ENCODE measurements at places on chromosomes 7 and 10.

GRCh38 chr10:14253711-14254110 is 77.0 kb downstream of the FRMD4A start:
- DNase-seq, result no peak

DNA sequence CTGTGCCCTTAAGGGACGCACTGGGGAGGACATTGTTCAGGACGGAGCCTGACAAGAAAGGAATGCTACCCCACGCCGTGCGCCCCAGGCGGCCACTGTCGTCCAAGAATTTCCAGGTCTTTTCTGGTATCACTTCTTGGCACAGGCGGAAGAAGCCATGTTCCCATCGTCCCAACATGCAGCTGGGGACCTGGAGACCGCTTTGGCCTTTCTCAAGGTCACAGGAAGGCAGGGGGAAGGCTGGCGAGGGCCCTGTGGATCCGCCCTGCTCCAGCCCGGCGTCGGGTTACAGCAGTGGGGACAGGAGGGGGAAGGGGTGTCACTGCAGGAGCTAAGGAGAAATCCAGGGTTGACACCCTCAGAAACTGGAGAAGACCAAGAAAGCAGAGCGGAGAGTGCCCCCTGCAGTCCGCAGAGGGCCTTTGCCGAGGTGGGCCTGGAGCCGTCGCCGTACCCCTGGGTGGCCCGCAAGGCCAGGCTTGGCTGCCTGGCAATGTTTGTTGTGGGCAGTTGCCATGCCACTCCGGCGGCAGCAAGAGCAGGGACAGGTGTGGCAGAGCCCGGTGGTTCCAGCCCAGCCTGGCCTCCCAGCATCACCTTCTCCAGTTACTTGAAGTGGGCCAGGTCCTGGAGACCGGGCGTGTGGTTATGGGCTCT is 104.1 kb downstream of the LHPP start:
- DNase-seq, result peak; percentile 60

DNA sequence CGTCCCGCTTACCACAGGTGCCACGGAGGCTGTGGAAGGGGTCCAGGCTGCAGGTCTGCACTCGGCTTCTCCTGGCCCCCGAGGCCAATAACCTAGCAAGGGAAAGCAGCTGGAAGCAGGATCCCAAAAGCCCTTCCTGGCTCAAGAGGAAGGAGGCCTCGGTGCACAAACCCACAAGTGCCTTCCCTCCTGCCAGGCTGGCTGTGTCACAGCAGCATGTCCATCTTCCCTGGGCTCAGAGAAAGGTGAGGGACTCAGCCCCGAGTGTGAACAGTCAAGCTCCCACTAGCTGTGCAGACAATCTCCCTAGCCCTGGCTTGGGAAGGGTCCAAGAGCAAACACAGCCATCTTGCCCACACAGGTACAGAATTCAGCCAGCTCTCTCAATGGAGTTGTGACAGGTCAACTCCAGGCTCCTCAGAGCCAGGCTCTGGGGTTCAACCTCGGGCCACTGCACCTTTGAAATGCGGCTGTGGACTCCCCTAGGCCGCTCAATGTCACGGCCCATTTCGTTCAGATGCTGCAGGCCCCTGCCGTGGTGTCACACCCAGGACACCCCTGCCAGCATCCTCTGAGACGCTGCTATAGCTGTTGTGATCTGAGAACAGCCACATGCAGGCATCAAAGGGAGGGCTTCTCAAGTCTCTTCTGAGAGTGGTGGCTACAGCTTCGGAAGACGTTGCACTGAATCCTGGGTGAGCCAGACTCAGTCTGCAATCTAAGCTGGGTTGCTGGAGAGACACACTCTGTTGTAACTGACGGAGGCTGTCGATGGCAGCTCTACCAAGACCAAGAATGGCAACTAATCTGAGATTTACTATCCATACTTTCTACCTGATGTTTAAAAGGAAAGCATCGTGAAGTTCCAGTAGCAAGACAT is 137.9 kb downstream of the DIP2C start:
- no peak for DNase-seq

DNA sequence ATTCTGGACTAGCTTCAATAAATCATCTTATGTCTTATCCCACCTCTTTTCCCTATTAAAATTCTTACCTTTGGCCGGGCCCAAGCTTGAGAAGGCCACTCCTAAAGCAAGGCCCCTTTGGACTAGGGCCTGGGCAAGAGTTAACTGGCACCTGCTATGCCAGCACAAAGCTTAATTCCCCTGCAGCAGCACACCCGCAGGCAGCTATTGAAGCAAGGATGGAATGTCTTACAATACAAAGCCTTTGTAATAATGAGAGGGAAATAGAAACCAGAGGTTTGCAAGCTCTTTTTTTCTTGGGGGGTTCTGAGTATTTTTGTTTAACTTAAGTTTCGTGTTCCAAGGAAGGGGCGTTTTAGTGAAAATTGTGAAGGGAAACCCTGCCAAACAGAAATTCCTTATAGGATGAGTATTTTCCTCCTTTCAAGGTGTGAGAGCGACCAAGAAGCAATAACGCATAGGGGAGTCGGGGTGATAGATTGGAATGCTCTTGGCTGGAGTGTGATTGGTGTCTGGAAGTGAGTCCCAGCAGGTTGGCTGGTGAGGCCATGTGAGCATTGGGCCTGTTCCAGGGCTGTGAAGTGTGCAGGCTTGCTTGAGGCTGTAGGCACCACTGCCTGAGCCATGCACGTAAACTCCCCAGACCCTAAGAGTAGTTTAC is 148.5 kb downstream of the KIAA1217 start:
- DNase-seq, result no peak

- no peak for DNase-seq
Observed at GRCh38 chr10:16063350-16063749, 203.0 kb upstream of the MINDY3 start.

DNA sequence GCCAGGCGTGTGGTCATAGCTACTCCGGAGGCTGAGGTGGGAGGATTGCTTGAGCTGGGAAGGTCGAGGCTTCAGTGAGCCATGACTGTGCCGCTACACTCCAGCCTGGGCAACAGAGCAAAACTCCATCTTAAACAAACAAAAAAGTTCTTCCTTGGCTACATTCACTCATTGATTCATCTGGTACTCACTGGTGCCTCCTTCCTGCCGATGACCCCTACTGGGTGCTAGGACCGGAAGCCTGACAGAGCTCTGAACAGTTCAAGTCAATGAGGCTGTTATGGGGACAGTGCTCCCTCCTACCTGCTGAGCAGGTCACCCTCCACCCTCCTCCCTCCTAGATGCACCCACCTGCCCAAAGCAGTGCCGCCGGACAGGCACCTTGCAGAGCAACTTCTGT is 4.9 kb downstream of the PCOLCE start:
- DNase-seq, result no peak

DNA sequence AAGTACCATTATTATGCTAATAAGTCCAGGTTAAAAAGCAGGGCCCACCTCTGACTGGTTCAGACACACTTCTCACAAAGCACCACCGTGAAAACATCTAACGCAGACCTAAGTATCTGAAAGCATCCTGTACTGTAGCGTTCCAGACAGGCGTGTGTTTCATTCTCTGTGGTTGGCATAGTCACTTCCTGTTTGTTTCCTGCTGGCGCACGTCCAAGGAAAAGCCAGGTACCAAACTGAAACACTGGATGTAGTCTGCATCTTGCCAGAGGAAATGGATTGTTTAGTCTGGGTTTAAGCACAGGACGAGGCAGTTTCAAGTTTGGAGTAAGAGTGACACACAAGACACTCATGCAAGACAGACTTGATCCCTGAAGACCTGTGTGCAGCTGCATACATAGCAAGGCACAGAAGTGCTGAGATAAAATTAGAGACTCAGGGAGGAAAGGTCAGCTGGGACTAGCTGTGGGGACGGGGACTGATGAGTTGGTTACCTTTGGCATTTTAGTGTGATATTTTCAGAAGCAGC is 23.3 kb downstream of the BPGM start:
- DNase-seq, result no peak

- no peak for DNase-seq
Observed at GRCh38 chr10:110733218-110733952, 89.2 kb downstream of the RBM20 start.

GRCh38 chr7:68020102-68020501 is 1023.5 kb downstream of the TYW1 start:
- no peak for DNase-seq

GRCh38 chr7:63925626-63926460 is 72.8 kb upstream of the ZNF722 start:
- DNase-seq, result peak; percentile 68

GRCh38 chr10:3107426-3107961 is 40.1 kb downstream of the PFKP start:
- DNase-seq, result no peak

DNA sequence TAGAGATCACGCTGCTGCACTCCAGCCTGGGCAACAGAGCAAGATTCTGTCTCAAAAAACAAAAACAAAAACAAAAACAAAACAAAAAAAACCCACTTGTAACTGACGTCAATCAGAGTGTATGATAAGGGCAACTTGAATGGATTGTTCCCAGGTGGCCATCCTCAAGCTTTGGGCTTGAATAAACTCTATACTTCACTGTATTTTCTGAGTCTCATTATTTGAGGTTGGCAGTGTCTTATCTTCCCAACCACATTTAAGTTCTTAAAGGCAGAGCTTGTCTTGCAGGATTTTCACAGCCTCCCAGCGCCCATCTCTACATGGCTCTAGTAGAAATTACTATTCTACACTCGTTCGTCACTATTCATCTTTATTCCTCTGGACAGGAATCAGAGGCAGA is 5.1 kb upstream of the OAT start:
- no peak for DNase-seq

DNA sequence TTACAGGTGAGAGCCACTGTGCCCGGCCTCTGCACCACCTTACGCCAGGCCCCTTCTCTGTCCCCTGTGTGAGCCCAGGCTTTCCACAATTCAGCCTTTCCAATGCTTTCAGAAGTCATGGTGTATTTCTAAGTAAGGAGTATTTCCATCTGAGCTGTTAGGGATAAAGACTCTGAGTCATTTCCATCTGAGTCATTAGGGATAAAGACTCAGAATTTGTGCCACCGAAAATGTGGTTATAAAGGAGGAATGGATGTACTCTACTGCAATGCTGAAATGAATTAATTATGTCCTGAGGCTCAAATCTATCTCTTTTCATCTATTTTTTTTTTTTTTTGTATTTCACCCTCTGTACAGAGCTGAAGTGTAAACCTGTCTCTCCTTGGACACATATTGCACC is 84.0 kb downstream of the GATA3 start:
- no peak for DNase-seq

GRCh38 chr10:34906067-34906965 is 91.2 kb upstream of the PARD3 start:
- DNase-seq, result no peak

- DNase-seq, result no peak
Observed at GRCh38 chr10:61804414-61804813, 97.1 kb upstream of the ARID5B start.

DNA sequence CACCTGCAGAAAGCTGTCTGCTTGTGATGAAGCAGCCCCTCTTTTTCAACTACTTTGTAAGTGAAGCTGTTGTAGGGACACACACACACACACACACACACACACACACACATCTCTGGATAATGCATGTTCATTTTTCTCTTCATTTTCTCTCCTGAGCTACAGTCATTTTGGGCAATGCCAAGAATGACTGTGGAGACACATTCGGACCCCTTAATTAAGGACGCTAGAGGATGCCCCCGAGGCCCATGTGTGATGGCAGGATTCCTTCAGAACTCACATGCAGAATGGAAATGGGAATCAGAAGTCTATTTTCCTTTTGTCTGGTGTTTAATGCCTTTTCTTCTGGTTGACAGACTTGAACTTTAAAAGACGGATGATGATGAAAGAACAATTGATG is 56.6 kb downstream of the CLRN3 start:
- no peak for DNase-seq

DNA sequence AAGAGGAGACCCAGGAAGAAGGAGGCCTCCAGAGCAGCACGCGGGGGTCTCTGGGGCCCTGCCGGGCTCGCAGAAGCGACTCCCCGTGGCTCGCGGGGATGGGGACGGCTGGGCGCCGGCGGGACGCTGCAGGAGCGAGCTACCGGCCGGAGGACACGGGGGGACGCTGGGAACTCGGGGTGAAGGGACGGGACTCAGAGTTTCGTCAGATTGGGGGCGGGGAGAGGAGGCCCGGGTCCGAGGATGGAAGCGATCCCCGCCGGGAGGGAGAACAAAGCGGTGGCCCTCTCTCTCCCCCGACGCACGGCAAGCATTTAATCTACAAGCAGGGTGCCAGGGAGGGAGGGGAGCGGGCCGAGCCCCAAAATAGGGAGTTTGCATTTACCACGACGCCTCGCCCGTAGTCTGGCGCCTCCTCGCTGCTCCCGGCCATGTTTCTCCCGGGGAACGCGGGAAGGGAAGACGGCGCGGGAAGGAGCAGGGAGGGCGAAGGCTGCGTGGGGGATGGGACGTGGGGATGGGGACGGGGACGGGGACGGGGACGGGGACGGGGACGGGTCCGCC is at the start of gene PRTFDC1:
PRTFDC1 (minus strand) TSS at position 464 of the 564 bp plus-strand sequence; CDS start at position 433, 31 bp downstream.
- peak; percentile 25 for DNase-seq

DNA sequence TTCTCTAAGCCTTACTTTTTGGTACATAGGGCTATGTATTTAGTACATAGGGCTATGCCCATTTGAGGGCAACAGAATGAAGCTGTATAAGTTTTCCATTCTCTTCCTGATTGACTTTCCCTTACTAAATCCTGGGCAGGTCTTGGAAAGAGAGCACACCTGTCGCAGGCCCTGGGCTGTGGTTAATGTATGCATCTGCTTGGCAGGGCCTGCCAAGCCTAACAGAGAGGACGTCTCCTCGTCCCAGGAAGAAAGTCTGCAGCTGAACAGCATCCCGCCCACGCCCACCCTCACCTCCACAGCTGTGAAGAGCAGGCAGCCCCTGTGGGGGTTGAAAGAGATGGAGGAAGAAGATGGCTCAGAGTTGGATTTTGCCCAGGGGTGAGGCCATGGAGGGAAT is 8.9 kb upstream of the PVRIG start:
- DNase-seq, result peak; percentile 32

DNA sequence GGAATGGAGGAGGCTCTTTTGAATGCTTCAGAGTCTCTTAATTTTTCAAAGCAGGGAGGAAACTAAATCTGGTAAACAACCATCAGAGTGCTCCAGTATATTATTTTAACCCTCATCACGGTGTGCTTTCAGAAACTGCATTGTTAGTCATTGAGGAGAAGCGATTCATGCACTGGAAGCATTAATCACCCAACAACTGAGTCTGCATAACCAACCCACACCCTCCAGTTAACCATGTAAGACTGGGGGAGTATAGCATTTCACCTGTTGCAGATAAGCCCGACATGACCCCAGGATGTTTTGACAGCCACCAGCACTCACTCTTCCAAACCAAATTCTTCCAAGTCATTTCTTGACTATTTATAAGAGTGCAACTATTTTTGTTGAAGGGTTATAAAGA is 257.6 kb downstream of the GATA3 start:
- DNase-seq, result no peak
